Fibroblast of skin of left biceps (primary cell): ENCODE measurements at places on chromosomes 1 and 21.

GRCh38 chr1:167755654-167756053, 33.9 kb downstream of the MPZL1 start:
- no peak for DNase-seq

DNA sequence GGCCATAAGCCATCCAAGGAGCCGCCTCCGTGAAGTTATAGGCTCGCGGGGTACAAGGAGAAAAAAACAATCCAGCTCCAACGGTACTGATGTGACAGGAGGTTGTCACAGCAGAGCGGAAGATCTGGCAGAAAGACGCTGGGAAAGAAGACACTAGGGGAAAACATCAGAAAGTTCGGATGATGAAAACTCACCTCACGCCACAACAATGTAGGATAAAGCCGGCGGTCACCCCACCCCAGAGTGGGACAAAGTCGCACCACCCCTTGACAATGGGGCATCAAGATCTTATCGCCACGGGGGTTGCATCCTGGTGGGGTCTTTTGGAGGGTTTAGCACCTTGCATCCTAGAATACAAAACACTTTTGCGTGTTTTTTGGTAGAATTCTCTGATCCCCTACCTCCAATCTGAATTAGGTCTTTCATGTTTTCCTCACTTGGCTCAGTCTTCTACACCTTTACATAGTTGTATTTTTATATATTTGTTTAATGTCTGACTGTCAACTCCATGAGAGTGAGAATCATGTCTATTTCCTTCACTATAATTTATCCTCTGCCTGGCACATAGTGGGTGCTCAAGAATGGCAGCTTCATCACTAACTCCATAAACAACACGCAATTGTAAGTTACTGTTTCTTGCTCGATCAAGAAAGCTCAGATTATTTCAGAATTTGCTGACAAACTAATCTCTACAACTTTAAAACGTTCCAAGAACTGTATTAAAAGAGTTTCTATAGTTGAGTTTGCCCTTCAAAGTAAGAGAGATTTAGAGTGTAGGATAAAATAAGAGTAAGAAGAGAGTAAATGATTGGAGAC, 611 bp upstream of the ZSWIM5 start:
- no peak for DNase-seq

- no peak for DNase-seq
These were observed 281.4 kb downstream of the AJAP1 start for GRCh38 chr1:4935807-4936206.

DNA sequence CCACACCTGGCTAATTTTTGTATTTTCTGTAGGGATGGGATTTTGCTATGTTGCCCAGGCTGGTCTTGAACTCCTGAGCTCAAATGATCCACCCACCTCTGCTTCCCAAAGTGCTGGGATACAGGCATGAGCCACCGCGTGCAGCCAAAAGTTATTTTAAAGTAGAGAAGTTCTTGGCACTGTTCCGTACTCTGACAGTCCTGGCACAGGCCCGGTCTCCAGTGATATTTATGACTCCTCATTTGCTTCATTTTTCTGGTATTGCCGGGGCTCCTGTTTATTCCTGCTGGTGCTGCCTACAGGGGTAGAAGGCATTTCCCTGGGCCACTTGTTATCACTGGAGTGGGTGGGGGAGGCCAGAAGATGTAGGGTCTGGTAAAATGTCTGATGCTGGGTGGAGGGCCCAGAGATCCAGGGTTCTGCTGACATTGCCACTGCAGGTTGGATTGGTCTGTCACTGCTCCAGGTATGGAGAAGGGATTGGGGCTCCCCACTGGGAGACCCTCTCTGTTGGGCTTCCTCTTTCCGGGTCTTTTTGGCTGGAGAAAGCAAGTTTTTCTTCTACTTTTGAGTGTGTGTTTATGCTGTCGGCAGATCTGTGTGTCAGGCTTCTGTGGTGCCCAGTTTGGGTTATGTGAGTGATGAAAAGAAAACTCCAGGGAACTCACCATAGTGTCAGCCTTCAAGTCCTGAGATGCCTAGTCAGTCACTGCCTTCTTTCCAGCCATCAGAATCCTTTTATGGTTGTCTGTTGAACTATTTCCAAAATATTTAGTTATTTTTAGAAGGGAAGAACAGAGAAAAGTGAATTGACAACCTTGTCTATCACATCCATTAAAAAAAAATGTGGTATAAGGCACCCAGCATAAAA, 4.5 kb downstream of the MROH7 start:
- no peak for DNase-seq

- no peak for DNase-seq
These were observed 156.9 kb downstream of the LRRC40 start for GRCh38 chr1:70048336-70049094.
